ENCODE measurements at places on chromosomes 1 and 21.

- no peak for DNase-seq
Observed at GRCh38 chr1:54888080-54888733, 1.2 kb upstream of the DHCR24 start.

GRCh38 chr1:184596950-184597645, 157.6 kb downstream of the EDEM3 start:
- no peak for DNase-seq

- no peak for DNase-seq
Observed at GRCh38 chr1:231882790-231883189, 256.2 kb downstream of the DISC1 start.

- peak; percentile 14 for DNase-seq
Observed at GRCh38 chr1:160309185-160309557, 24.2 kb upstream of the PEX19 start.

DNA sequence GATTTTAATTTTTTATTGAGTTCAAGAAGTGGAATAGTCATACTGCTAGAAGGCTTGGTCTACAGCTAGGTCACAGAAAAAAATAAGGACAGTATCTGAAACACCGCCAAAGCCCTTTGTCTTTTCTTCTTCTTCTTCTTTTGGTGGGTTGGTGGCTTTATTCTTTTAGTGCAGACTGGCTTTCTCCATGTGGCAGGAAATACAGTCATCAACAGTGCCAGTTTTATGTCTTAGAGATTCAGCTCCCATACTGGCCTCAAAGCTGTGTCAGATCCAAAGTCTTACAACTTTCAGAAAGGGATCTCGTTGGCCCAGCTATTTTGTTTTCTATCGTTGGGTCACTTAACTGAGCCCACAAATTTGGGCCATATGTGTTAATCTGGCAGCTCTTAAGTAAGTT, 58.2 kb downstream of the FNBP1L start:
- DNase-seq, result no peak

- no peak for DNase-seq
Observed at GRCh38 chr1:185151215-185151614, 5.5 kb downstream of the TRMT1L start.

GRCh38 chr1:233183226-233184020, 112.1 kb downstream of the PCNX2 start:
- DNase-seq, result peak; percentile 10

GRCh38 chr1:12552111-12552888, 65.7 kb downstream of the DHRS3 start:
- DNase-seq, result no peak

DNA sequence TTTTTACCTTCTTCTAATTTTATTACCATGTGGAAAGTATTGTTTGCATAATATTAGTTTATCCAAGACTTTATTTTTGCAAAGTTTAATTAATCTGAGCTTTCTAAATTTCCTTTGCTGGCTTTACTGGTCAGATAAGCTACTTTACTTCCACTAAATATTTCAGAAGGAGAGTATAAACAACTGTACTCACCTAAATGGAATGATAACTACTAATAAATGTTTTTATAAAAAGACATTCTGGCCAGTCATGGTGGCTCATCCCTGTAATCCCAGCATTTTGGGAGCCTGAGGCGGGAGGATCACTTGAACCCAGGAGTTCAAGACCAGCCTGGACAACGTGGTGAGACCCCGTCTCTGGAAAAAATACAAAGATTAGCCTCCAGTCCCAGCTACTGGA, 36.0 kb downstream of the ATP8B2 start:
- no peak for DNase-seq

DNA sequence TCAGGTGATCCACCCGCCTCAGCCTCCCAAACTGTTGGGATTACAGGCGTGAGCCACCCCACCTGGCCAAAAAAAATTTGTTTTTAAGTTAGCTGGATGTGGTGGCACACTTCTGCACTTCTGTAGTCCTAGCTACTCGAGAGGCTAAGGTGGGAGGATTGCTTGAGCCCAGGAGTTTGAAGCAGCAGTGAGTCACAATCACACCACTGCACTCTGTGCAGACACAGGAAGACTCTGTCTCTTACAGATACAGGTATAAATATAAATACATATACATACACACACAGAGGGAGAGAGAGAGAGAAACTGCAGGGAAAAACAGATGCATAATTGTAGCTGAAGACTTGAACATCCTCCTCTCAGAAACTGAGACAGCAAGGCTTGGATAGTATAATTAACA, 34.8 kb upstream of the EPS15 start:
- DNase-seq, result no peak

GRCh38 chr1:184424157-184424556, 37.3 kb downstream of the C1orf21 start:
- DNase-seq, result no peak

DNA sequence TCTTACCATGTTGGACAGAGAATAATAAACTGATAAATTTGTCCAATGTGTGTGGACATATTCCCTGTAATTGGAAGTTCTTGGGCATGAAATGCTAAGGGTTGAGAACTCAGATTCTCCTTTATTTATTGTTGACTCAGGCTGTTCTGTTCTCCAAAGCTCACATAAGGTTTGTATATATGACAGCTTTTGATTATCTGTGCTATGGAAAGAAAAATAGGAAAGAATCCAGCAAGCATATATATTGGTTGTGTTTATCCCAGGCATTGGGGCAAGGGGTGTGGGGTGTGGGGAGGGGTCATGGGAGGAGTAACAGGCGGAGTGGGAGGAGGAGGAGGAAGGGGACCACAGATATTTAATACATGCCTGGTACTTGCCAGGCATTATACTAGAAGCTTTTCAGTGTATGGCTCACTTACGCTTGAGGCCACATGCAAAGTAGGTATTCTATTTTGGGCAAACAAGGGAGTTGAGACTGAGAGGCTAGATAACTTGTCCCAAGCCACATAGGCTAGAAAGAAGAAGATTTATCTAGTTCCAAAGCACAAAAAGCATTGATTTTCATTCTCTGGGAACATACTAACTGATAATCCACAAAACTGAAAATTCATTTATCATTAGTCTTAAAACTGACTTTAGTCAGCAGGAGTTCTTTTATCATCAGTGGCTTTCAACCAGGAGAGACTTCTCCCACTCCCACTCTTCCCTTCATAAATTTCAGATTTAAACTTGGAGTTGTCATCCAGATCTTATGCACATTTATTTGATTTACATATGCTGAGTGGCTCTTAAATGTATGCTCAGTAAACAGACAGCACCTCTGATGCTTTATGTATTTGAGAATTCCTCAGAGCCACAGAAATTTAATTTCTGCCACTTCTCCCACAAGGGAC, 27.2 kb downstream of the NGF start:
- DNase-seq, result no peak

DNA sequence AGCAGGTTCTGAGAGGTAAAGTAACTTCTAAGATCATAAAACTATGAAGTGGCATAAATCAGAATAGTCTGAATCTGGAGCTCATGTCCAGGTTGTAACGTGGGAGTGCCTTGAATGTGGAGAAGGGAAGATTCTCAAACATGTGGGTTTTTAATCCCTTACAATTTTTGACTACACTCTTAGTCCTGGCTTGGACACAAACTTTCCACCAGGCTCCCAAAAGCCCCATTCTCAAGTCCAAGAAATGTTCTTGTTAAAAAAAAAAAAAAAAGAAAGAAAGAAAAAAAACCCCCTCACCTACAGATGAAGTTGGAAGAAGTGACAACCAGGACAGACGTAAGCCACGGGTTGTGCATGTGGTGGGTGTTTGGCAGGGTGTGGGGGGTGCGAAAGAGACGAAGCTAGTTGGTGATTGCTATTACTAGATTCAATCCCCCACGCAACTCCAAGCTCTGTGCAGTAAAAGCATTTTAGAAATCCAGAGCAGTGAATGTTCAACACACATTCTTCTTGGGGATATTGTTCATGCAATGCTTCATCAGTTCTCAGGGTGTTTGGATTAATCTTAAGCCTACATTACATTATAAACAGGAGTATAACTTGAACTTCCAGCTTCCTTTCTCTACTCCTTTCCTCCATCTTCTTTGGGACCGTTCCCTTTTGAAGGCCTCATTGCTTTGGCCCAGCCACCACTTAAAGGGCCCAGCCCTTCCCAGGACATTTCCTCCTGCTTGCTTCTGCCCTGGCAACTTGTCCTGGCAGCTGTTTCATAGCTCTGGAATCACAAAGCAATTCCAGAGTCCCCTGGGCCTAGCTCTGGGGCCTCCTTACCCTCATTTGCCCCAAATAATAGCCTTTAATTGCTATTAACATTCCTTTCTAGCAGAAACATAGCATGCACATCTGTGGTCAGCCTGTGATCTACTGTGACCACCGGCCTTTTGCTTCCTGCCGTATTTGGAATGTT, 41.8 kb downstream of the PHC2 start:
- peak; percentile 75 for DNase-seq

GRCh38 chr1:227885135-227885647, 62.5 kb downstream of the WNT9A start:
- no peak for DNase-seq

DNA sequence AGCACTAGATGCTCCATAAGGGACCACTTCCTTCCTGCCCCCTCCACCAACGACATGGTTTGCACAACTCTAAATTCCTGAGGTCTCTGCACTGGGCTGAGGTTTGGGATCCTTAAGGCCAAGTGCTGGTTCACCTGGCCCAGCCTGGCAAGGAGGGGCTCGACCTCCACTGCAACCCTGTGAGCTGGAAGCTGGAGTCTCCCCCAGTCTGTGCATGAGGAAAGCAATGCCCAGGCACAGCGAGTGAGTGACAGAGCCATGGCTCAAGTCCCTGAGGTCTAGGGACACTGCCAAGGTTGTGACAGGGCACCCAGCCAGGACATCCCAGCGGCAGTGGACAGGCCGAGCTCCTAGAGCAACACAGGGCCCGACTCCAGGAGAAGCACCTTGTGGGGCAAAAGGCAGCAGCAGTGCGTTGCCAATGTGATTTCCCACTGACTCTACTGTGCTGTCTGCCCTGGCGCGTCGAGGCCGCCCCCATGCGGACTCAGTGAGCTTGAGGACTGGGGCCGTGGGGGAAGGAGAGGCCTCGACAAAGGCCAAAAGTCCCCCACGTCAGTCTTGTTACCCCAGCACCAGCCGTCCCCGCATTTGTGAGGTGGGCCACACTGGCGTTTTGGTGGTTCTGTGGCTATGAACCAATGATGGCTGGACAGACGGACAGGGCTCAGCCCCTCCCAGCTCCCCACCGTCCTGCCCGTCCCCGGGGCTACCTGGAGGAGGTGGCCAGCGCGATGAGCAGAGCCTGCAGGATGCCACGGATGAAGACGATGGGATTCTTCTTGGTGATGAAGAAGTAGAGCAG, 30.0 kb downstream of the PODN start:
- DNase-seq, result no peak

DNA sequence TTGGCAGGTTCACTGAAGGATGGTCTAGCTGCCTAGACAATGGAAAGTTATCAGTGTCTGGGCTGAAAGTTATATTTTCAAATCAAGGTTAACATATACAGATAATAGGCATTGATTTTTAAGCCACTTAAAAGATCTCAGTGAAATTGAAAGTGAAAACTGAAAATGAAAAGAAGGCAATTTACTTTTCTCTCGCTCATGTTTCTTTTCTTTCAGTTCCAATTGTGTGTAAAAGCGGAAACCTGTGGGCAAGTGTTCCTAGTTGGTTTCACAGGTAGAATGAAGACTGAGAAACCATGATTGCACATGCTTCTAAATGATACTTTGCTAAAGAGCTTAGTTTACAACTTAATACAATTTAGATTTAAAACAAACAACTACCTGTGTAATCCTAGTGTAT, 383.7 kb downstream of the ZP4 start:
- no peak for DNase-seq

- DNase-seq, result no peak
Observed at GRCh38 chr21:42650033-42650370, 3.4 kb upstream of the PDE9A start.

GRCh38 chr1:106995970-106996369, 60.5 kb upstream of the PRMT6 start:
- no peak for DNase-seq

DNA sequence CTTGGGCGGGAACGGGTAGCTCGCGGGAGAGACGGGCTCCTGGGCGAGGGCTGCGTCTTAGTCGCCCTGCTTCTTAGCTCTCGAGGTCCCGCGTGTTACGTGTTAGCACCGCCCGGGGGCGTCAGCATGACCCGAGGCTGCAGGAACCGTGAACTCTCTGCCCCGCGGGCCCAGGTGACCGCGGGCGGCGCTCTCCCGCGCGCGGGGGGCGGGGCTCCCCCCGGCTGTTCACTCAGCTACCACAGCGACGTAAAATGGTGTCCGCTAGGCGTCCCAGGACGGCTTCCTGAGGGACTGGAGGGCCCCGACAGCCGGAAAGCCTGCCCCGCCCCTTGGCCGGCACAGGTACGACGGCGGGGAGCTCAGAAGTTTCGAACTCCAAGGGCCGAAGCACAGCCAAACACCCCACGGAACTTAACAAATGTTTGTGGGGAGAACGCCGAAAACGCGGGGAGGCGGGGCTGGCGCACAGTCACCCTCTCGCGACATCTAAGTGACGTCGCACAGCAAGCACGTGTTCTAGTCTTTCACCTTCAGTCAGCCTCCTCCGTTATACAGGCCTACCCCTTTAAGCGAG, 780 bp upstream of the RBM15 start:
- peak; percentile 83 for DNase-seq

Data from HCEC 1CT (cell line).